ENCODE measurements at places on chromosomes 6 and 20.

GRCh38 chr20:62765432-62766070, 30.7 kb upstream of the MRGBP start:
- no peak for DNase-seq

- no peak for DNase-seq
These were observed 96.6 kb downstream of the TMEM242 start for GRCh38 chr6:157226761-157227160.

GRCh38 chr20:53940907-53941545, 129.4 kb downstream of the BCAS1 start:
- DNase-seq: no peak

DNA sequence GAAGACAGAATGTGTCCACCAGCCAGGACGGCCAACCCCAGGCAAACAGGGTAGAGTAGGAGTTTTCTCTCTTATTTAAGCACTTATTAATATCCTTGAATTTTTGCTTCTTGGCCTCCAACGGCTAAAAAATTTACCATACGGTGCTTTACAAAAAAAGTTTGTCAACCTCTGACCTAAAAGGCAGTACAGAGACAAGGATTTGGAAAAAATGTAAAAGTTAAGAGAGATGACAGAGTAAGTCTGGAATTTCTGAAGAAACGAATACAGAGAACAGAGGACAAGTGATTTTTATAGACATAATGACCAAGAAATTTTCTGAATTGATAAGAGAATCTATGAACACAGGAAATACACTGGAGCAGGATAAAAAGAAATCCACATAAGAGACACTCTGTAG, 10.2 kb downstream of the OSER1 start:
- DNase-seq: no peak

DNA sequence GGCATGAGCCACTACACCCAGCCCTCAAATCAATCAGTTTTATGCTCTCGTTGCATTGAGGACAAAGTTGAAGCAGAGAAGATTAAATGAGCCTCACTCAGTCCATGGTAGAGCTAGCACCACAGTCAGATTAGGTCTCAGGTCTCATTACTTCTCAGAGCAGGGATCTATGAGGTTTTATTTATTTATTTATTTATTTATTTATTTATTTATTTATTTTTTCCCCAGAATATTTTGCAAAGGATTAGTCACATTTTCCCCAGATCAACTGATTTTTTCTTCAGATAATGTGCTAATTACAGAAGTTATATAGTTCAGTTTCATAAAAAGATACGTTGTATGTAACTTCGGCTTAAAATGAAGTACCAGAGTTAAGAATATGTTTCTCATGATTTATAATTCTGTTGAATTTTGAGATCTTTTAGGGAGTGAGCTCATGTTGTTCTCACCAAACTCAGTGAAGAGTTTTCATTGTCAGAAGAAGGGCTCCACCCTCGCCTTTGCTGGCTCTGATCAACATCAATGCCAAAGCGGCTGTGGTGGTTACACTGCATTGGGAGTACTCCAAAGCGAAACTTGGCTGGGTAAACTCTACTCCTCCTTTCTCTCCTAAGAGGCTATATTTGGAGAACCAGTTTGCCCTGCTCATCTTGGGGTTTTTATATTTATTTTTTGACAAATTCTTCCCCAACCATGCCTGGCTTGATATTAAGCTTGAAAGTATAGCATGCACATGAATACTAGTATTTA, 12.9 kb upstream of the ID4 start:
- DNase-seq: no peak

DNA sequence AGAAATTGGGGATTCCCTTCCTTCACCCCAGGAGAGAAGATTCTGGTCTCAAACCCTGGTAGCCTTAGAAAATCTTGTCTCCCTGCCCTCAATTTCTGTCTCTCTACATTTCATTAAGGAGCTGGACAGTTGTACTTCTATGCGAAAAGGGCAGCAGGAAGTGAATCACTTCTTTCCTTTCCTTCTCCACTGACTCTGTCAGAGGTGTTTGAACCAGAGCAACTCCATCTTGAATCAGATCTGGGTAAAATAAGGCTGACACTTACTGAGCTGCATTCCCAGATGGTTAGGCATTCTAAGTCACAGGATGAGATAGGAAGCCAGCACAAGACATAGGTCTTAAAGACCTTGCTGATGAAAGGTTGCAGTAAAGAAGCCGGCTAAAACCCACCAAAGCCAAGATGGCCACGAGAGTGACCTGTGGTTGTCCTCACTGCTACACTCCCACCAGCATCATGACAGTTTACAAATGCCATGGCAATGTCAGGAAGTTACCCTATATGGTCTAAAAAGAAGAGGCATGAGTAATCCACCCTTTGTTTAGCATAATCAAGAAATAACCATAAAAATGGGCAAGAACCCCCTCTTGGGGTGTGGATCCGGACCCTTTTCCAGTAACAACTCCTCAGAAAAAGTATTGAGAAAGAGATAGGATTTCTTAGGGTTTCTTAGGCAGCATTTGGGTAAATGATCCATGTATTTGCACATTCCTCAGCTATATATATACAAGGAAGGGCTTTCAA, 95.8 kb upstream of the PLCB4 start:
- DNase-seq: no peak

DNA sequence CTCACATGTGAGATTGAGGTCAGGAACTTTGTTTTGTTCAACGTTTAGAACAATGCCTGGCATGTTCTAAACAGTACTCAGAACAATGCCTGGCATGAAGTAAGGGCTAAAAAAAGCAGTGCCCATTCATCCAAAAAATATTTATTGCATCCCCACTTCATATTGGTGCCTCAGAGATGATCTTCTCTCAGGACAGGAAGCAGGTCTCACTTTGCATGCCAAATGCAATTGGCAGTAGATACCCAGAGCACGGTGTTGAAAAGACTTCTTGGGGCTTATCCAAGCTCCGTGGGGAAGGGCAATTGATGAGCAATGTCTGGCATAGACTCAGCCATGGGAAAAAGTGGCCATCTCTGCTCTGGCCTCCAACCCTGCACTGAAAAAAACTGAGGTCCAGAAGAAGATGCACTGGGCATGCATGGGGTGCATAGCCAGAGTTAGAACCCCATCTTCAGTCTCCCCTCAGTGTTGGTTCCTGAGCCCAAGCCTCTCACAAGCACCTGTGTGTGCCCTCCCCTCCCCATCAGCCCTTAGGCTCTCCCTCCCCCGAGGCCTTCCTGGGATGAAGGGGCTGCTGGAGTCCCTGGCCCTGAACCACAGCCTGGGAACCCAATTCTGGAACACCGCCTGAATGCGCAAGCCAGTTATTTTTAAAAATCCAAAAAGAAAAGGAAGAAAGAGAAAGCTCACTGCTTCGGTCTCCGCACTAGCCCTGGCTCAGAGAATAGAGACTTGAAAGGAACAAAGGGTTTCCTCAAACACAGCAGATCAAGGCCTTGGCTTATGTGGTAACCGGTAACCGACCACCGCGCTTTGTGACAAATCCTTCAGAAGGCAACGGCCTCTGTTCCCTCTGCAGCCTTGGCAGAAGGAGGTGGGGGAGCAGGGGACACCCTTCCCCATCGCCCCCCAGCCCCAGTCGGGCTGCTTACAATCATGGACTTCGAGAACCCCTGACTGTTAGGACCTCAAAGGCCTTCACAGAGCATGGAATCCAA, 78.5 kb upstream of the SIRPA start:
- no peak for DNase-seq

GRCh38 chr6:15776458-15776980, 113.7 kb upstream of the DTNBP1 start:
- DNase-seq: no peak

- DNase-seq: no peak
These were observed 121.2 kb downstream of the MAP3K7 start for GRCh38 chr6:90465686-90466085.

GRCh38 chr6:19356692-19357091, 480.5 kb upstream of the ID4 start:
- no peak for DNase-seq

DNA sequence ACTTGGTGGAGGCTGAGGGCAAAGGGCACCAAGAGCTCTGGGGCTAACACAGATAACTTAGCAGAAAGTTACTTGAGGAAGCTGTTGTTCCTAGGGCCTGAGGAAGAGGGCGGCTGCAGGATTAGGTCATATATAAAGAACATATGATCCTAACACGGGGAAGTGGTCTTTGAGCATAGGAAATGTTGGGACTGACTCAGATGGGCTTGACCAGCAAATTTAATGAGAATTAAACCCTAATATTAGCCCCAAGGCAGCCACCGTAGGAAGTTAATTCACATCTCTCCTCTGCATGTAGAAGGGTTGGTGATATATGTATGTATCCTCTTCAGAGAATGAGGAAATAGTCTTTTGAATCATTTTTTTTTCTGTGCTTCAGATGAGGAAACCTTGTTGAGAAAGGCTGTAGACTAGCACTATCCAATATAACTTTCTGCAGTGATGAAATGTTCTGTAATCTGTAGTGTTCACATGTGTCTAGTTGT, 9.2 kb upstream of the ZBTB9 start:
- DNase-seq: no peak

DNA sequence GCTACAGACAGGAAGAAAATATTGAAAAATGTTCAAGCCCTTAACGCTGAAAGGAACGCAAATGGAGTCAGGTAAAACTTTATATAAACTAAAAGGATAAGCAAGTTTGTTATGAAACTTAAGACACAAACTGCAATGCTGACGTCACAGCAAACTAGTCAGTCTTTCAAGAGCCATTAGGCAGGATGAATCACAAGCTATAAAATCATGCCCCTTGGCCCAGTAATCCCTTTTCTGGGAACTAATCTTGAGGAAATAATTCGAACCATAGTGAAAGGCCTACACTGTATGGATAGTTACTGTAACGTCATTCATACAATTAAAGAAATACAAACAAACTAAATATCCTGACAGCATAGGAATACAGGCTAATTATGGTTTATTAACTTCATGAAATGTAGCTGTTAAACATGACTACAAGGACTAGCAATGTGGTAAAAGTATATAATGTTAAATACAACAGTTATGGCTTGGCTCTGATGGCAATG, 42.7 kb upstream of the HINT3 start:
- no peak for DNase-seq
